Cardiac ventricle fibroblast (primary cell): ENCODE measurements at places on chromosomes 13 and 19. TPM values are rescaled to one million over a fixed set of nuclear protein-coding genes. Genes with fewer than 3 reads are reported as not detected.

Gene SPINT2
- not detected in 2 replicates for total RNA-seq

Gene CACNA1A
- total RNA-seq: 0.93 and 1.1 TPM in 2 replicates

Gene C19orf33
- total RNA-seq: not detected in 2 replicates

Gene KLK14
- not detected in 2 replicates for total RNA-seq

Gene DAND5
- not detected in 2 replicates for total RNA-seq

Gene SARS2
- 11.1 and 16.3 TPM in 2 replicates for total RNA-seq

Gene CHAF1A
- total RNA-seq: 2.7 and 2.9 TPM in 2 replicates

Gene GZMM
- not detected in 2 replicates for total RNA-seq
